ENCODE measurements at places on chromosomes 16 and 17.
A peak's percentile ranks its signal among the peaks of the same experiment; 100 is the strongest.

- no peak for DNase-seq
These were observed 22.3 kb downstream of the MAP3K14 start for GRCh38 chr17:45294506-45294905.

DNA sequence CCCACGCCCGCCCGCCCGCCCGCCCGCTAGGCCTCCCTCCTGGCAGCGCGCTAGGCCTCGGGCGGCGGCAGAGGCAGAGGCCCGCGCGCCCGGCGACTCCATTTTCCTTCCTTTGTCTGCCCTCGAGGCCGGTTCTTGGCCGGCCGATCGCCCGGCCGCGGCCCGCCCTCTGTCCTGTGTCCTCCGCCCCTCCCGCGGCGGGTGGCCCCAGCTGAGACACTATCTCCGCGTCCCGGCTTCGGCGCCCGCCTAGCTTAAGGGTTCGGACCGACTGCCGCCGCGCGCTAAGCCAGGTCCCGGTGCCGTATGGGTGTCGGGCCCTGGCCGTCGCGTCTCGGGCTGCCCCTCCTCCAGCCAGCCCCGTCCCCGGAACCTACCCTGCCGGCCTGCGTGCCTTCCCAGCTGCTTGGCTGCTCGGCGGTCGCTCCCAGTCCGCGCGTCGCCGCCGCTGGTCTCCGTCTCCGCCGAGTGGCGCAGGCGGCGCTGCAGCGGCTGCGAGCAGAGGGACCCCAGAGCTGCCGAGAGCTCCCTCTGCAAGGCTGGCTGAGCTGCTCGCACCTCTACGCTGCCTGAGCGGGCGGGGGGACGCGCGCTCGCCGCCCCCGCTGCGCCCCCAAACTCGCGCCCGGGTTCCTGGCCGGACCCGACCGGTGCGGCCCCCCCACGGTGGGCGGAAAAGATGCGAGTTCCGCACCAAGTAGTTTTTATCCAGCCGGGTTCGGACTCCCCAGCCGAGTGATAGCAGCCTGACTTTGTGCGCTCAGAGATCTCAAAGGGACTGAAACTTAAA, 787 bp downstream of the CTCF start:
- DNase-seq, result peak; percentile 42

GRCh38 chr16:12494661-12495060, 309.0 kb downstream of the CPPED1 start:
- DNase-seq, result no peak

- DNase-seq, result no peak
These were observed 518 bp downstream of the MT1E start for GRCh38 chr16:56625943-56626654.

- DNase-seq, result peak; percentile 67
These were observed 12.2 kb upstream of the TERF2 start for GRCh38 chr16:69397821-69398521.
